ENCODE measurements at places on chromosomes 2 and 18. TPM values are rescaled to one million over a fixed set of nuclear protein-coding genes. Genes with fewer than 3 reads are reported as not detected.

The C18orf54 gene
- total RNA-seq = 5.5 TPM

- DNase-seq = no peak
These were observed 32.8 kb downstream of the TMEM247 start for GRCh38 chr2:46512185-46512584.

The CNTNAP5 gene
- not detected for total RNA-seq

DNA sequence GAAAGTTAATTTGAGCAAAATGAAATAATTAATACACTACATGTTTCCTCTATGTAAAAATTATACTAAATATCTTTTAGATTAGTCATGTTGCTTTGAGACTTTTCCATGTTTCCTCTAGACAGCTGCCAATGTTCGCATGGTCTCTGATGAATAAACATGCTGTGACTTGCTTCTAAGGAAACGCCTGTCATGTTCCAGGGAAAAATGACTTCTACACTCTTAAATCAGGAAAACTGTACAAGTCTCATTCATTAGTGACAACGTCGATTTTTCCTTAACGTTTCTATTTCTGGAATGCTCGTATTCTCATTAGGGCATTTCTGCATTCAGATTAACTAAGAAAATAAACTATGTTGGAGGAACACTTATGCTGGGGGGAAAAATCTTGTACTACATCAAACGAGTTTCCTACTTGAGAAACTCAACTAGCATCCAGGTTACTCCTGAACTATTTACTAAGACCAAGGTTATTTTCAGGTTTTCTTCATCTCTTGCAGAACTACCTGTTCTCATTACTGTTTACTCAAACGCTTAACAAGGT is 1.6 kb downstream of the COBLL1 start:
- peak; percentile 90 for DNase-seq

DNA sequence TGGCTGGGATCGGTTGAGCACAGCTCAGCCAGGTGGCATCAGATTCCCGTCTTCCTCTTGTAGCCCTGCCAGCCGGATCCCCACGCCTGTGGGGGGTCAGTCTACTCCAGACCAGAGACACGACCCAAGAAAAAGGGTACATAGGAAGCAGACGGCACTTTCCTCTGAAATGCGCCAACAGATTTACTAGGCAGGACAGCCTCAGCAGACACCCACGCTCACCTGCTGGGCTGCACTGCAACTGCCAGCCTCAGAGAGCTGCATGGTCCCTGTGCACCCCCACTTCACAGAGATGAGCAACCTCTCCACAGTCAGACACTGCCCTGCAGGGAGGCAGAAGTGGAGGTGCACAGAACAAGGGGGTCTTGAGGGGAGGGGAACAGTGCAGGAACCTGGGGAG is 75.7 kb upstream of the OTOS start:
- no peak for DNase-seq

The RNF103 gene
- total RNA-seq = 18.4 TPM

The FAHD2A gene
- 24.1 TPM for total RNA-seq

DNA sequence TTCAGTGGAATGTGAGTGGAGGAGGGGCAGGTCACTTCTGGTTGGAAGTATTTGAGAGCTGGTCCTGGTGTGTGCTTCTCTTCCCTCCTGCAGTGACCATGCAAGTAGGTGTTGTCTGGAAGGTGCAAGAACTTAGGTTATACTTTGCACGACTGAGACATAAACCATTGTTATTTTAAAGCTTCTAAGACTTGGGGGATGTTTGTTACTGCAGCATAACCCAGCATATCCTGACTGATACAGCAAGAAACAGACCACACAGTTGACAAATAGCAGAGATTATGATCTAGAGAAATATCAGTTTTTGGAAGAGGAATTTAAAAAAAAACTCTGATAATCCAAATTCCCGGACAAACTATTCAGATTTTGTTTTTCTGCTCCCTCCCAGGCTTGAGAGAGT is 130.8 kb downstream of the ACTR3 start:
- DNase-seq = no peak

The PROKR1 gene
- not detected for total RNA-seq

The FEV gene
- not detected for total RNA-seq

GRCh38 chr2:30287190-30287840 is 56.0 kb downstream of the LBH start:
- no peak for DNase-seq

GRCh38 chr2:233303252-233303651 is 4.4 kb upstream of the SAG start:
- no peak for DNase-seq

The ACADL gene
- not detected for total RNA-seq

- peak; percentile 70 for DNase-seq
These were observed 20.8 kb upstream of the TMX3 start for GRCh38 chr18:68735483-68736343.
